ENCODE measurements at places on chromosomes 6 and 20. TPM values are rescaled to one million over a fixed set of nuclear protein-coding genes. Genes with fewer than 3 reads are reported as not detected.

The BTNL2 gene
- not detected for total RNA-seq

- H3K27ac ChIP-seq = no peak overlapping the region
- H3K36me3 ChIP-seq = peaks cover 32% of the 10 kb centered on the region
- H3K4me1 ChIP-seq = peaks cover 23% of the 10 kb centered on the region
- no peak overlapping the region for H3K4me3 ChIP-seq
- DNase-seq = no peak
Measured at GRCh38 chr20:427401-427800, 19.3 kb downstream of the RBCK1 start.

- H3K27ac ChIP-seq = no peak overlapping the region
- peaks cover 21% of the 10 kb centered on the region for H3K4me1 ChIP-seq
- H3K36me3 ChIP-seq = peaks cover 3% of the 10 kb centered on the region
Measured at GRCh38 chr6:43334466-43335095, 26.0 kb upstream of the CRIP3 start.

- no peaks in the 10 kb centered on the region for H3K36me3 ChIP-seq
- no peak overlapping the region for H3K27ac ChIP-seq
- DNase-seq = peak; percentile 69
- peaks cover 10% of the 10 kb centered on the region for H3K4me1 ChIP-seq
Measured at GRCh38 chr6:143536866-143537691, 25.6 kb upstream of the FUCA2 start.

- no peaks in the 10 kb centered on the region for H3K36me3 ChIP-seq
- H3K27ac ChIP-seq = no peak overlapping the region
- no peaks in the 10 kb centered on the region for H3K4me1 ChIP-seq
- H3K4me3 ChIP-seq = no peak overlapping the region
- DNase-seq = peak; percentile 25
- H3K27me3 ChIP-seq = peaks cover 68% of the 10 kb centered on the region
Measured at GRCh38 chr6:797479-798077, 104.6 kb upstream of the EXOC2 start.

All from activated naive CD8-positive, alpha-beta T cell treated with anti-CD3 and anti-CD28 coated beads for 36 hours (primary cell).